ENCODE measurements at places on chromosomes 16 and 17.

GRCh38 chr16:85245307-85246172, 133.3 kb upstream of the CIBAR2 start:
- DNase-seq = no peak

GRCh38 chr16:87390641-87391323, 1.4 kb upstream of the MAP1LC3B start:
- DNase-seq = no peak

GRCh38 chr16:19864566-19864965, 20.1 kb downstream of the GPRC5B start:
- no peak for DNase-seq

DNA sequence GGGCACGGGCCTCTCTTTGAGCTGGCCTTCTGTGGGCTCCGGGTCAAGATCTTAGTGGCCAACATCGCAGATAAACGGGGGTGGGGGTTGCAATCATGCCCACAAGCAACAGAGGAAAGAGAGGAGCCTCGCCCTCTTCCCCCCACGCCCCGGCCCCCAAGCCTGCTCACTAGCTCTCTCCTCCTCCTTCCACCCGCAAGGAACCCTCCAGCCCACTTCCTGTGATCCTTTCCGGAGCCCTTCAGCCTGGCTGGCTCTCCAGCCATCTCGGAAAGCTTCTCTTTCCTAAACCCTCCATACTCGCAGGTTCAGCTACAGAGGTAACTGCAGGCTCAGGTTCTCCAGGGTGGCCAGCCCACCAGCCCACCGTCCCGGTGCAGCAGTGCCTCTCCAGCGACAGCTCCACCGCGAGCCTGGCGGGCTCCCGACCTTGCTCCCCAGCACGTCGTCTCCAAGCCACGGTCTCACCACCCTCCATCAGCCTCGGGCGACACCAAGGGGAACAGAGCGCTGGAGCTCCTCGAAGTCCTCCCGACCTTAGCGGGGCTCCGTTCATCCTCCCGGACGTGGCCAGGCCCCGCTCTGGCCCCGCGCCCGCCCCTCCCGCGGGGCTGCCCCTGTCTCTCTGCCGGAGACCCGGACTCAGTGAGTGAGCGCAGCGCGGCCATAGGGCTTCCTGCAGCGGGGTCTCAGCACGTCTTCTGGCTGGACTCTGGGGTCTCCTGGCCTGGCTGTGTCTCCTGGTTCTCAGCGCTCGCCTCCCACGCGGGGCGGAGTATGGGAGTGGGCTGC, 12.9 kb upstream of the ODF4 start:
- DNase-seq = peak; percentile 84

GRCh38 chr16:19499006-19499405, 22.9 kb downstream of the GDE1 start:
- DNase-seq = no peak

DNA sequence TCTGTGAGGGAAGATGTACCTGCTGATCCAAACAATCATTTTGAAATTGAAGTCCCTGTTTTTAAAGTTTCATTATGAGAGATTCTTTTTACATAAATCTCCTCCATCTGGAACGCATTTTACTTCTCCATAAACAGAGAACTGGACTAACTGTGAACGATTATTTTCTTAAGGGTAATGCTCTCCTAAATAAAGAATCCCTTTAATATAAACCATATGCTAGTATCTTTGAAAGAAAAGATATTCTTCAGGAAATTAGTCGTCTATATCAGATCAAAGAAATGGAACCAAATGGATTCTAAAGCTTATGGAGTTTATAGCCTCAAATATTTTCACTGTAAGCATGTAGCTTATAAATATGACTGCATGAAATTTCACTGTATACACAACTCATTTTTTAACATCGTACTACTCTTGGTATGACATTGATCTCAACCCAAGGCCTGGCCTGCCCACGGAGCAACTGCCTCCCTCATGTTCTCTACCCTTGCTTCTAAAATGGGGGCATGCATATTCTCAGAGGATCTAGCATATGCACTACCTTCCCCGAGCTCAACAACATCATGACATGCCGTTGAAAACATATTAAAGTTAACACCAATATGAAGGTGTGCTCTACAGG, 66.4 kb downstream of the MYH10 start:
- DNase-seq = no peak

DNA sequence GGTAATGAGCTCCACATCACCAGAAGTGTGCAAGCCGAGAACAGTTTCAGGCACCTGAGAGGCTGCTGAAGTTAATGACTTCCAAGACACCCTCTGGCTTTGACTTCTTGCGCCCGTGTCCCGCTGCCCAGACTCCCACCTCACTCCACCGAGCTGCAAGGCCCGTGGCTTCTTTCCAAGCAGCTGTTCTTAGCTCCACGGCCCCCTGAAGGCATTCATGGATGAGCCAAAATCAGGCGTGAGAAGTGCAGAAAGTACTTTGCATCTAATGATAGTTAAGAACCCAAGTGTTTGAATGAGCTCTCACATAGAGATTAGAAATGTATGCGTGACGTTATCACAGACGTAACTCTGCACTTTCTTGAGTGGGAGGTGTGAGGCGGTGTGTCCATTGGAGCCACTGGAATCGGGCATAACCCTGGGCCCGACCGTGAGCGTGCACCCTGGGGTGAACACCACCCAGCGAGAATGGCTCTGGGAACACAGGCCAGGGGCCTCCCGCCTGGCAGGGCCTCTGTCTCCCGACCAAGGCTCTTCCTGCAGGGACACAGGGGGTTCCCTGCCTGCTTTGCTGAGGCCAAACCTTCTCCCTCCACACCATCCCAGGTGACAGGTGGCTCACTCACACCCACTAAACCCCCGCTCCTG, 11.0 kb downstream of the NPTX1 start:
- DNase-seq = no peak

- no peak for DNase-seq
Measured at GRCh38 chr17:16492613-16493530, 879 bp upstream of the LRRC75A start.

- no peak for DNase-seq
Measured at GRCh38 chr17:29677221-29677791, 54.6 kb upstream of the CORO6 start.

DNA sequence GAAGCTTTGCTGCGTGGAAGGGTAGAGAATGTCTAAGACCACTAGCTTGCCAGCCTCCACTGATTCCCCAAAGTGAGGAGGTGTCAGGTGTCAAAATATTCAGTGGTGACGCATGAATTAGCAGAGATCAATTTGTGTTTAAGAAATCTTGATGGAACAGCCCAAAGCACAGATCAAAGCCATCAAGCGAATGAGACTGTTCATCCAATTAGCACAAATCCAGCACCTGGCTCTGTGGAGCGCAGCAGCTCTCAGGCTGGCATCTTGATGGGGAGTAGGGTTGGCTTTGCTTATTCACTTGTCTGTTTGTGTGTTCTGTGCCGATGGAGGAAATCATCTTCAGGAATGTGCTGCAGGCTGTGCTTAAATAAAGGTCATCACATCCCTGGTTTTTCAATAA, 456.8 kb upstream of the CCL2 start:
- DNase-seq = no peak

GRCh38 chr17:41939693-41940090, 9.3 kb downstream of the ODAD4 start:
- DNase-seq = no peak

- DNase-seq = no peak
Measured at GRCh38 chr16:17426451-17426850, 44.3 kb downstream of the XYLT1 start.

DNA sequence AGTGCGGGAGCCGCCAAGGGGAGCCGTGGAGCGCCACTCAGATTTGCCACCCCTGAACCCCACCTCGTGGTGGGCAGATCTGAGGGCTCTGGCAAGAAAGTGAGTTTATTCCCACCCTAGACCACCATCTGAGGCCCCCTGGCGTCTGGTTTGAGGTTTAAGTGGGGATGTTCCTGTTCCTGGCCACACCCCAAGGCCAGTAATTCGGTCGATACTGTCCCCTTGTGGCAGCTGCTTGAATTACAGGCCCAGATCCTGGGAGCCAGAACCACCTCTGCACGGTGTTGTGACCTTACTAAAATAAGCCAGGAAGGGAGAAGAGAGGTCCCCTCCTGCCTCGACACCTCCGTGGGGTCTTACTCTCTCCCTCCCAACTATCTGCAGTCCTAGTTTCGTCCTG, 3.3 kb upstream of the LAT start:
- DNase-seq = peak; percentile 82

DNA sequence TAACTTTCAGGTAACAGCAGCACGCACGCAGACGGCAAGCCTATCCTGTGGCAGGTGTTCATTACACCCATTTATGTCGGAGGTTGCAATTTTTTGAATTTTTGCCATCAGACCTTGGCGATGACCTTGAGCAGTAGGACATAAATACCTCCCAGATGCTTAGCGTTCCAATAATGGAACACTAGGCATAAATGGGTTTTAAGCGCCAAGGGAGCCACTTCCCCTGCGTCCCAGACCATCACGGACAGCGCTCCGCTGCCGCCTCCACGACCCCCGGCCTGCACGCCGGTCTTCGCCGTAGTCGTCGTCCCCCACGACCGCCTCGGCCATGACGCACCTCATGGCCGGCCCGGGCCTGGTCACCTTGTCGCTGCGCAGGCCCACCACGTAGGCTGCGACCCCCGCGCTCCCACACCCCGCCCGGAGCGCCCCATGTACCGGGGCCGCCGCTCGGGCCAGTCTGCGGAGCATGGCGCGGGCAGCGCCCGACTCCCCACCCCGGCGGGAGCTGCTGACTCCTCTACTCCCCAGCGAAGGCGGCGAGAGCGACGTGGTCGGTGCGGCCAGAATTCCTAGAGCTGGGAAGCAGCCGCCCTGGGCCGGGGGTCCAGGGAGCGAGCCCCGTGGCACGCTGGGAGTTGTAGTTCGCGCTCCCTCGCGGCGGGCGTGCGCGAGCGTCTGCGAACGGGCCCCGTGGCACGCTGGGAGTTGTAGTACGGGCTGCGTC, 22.7 kb downstream of the TMEM235 start:
- peak; percentile 83 for DNase-seq

DNA sequence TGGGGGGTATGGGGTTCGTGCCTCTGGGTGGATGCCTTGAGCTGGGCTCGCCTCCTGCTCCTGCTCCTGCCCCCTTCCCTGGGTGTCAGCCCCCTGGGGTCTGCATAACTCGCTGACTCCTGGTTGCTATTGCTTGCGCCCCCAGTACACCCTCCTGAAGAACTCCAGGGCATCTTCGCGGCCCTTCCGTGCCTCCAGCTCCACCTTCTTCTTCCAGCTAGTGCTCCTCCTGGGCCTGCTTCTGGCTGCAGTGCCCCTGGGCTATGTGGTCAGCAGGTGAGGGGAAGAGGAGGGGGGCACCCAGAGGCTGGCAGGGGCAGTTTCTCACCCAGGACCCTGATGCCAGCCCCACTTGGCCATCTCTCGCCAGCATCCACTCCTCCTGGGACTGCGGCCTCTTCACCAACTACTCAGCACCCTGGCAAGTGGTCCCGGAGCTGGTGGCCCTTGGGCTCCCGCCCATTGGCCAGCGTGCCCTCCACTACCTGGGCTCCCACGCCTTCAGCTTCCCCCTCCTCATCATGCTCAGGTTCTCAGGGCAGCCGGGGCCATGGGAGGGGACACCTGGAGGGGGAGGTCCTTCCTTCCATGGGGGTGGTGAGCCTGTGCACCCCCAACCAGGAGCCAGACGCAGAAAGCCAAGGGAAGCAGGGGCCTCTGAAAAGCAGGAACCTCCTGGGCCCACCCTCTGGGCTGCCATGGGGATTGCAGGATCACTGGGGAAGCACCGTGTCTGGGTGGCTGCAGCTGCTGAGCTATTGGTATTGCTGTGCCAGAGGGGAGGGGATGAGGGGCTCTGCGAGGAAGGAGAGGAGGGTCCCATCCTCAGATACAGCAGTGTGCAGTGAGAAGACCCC, 7.8 kb upstream of the C17orf99 start:
- no peak for DNase-seq

- DNase-seq = no peak
Measured at GRCh38 chr16:19687279-19687678, 30.7 kb downstream of the KNOP1 start.

DNA sequence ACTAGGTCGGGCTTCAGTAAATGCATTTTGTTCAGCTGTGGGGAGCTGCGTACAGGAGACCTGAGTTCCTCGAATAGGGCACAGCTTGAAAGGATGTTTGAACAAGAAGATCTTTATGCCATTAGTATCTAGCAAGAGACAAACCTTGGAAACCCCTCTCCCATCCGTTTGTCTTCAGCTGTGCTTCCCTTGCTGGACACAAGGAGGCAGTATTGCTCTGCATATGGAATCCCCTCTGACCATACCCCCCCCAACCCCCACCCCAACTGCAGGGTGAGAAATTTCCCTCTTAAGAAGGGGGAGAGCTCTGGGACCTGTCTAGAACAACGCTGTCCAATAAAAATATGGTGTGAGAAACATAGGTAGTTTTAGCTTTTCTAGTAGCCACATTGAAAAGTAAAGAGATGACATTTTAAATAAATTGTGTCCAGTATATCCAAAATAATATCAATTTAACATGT, 1.6 kb downstream of the MRM1 start:
- DNase-seq = peak; percentile 69

GRCh38 chr17:38419508-38419981, 8.7 kb upstream of the ARHGAP23 start:
- no peak for DNase-seq

- DNase-seq = no peak
Measured at GRCh38 chr17:62822080-62822904, 14.2 kb upstream of the MARCHF10 start.

DNA sequence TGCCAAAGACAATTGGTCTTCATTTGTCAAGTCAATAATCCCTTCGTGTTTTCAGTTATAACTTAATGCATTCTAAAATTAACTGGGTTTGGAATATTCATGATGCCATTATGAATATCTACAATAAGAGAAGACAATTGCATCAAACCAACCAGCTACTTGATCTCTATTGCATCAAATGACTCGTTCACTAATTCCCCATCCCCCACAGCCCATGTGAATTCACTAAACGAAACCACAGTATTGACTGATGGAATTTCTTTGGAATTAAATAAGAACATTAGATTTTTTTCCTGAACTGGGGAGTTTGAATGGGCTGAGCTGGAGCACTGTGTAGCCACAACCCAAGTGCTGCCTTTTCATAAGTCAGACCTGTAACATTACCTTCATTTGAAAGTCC, 65.3 kb downstream of the HS3ST3B1 start:
- DNase-seq = no peak

- no peak for DNase-seq
Measured at GRCh38 chr16:86864586-86864985, 286.2 kb downstream of the FOXL1 start.

DNA sequence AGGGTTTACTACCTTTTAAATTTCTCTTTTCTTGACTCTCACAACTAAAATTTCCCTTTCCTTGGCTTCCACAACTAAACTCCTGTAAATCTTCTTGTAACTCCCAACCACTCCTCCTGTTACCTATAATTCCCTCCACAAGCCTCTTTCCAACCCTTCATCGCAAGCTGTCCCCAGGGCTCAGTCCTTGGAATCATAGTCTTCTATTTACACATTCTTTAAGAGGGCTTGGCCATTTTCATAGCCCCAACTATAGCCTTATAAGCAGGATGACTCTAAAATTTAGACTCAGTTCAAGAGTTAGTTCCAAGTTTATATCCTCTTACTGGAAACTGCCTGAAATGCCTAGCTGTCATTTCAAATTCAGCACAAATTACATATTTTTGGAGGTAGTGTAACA, 23.9 kb downstream of the GLG1 start:
- no peak for DNase-seq

GRCh38 chr16:6827931-6828330, 504.7 kb upstream of the RBFOX1 start:
- DNase-seq = no peak
